Mucosa of descending colon (tissue), 3 donors: ENCODE measurements at places on chromosomes 1 and 21. TPM values are rescaled to one million over a fixed set of nuclear protein-coding genes. Genes with fewer than 3 reads are reported as not detected.
A peak's percentile ranks its signal among the peaks of the same experiment; 100 is the strongest.

DNA sequence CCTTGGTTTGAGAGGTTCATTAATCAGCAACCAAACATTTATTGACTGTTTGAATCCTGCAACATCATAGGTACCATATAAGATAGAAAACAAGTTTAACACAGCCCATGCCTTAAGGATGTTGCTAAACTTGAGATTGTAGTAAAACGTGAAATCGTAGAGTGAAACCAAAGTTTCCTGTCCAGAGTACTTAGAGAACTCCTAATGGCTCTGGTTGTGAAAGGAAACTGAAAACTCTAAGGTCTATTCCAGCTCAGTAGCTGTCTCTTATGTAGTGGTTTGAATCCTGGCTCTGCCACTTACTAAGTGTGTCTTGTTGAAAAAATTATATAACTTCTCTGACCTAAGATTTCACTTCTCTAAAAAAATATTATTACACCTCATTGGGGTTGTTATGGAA lies 310.9 kb downstream of the NTNG1 start:
- no peak for DNase-seq

The UTS2 gene
- not detected for total RNA-seq

DNA sequence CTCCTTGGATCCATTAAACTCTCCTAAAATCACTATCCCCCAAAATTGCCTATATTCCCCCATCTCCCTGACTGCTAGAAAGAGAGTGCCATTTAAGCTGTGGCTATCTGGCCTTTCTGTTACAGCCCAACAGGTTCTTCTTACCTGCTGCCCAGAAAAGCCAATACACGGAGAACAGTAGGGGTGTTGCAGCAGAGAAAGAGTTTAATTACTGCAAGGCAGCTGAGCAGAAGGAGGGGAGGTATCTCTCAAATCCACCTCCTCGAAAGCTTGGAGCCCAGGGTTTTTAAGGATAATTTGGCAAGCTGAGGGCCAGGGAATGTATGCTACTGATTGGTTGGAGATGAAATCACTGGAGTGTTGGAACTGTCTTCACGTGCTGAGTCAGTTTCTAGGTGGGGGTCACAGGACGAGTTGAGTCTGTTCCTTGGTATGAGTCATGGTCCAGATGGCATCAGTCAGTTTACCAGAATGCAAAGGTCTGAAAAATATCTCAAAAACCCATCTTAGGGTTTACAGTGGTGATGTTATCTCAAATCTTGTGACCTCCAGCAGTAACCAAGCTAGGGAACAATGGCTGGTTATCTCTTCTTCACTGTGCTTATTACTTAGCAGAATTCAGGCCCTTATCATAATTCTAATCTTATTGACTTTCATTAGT lies 89.8 kb downstream of the SMYD3 start:
- no peak for DNase-seq

DNA sequence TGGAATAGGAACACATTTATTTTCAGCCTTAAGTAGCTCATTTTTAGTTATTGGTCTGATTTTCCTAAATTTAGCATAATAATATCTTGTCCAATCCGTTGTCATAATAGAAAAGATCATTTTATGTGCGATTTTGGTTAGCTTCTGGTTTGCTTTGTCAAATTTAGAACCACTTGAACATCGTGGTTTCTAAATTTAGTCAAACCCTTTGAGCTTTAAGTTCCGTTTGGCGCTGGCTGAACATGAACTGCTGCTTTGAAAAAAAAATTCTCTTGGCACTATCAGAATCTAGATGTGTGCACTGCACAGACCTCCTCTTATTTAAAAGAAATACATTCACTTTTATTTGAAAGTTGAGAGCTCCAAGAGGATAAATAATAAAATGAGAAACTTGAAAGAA lies 370.6 kb downstream of the PTPRC start:
- no peak for DNase-seq

DNA sequence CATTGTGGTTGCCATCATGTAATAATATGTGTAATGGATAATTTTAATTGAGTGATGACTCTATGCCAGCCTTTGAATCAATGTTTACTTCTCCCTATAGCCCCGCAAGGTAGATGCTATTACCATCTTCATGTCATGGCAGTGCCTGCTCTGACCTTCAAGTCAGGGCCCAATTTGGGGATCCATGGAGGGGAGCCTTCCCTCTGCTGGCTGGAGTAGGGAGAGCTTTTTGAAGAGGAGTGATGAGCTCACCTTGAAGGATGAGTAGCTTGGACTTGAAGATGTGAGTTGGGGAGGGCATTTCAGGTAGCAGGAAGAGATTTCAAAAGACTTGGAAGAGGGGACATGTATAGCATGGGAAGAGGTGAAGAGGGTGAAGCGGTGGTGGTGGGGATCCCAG lies 189.2 kb downstream of the FOXD2 start:
- no peak for DNase-seq

The SMIM11 gene
- 12.1 TPM for total RNA-seq

The RPL22 gene
- 350 TPM for total RNA-seq

The OR10J1 gene
- not detected for total RNA-seq

The CFAP74 gene
- total RNA-seq = not detected

The PPFIA4 gene
- total RNA-seq = 0.60 TPM

- DNase-seq = peak; percentile 79
Observed at GRCh38 chr21:37829447-37829846, 86.8 kb downstream of the KCNJ6 start.

GRCh38 chr21:42609811-42610210 lies 43.6 kb upstream of the PDE9A start:
- no peak for DNase-seq

DNA sequence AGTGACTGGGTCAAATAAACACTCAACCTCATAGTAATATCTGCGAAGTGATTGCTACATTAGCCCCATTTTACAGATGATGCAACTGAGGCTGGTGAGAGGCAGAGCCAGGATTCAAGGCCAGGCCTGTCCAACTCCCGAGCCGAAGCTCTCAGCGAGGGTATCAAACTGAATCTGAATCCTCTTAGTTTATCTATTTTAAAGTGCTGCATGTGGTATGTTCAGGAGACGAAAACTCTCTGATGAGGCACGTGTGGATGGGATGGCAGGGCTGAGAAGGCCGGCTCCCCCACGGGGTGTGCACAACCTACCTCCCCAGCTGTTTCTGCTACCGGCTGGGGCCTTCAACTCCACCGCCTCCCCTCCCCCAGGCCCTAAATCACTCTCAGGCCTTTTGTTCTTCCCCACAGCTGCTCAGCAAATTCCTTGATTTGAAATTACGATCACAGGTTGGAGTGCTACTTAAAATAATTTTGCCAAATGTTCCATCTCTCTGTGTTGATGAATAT lies 171.8 kb downstream of the TOMM20 start:
- DNase-seq = no peak

The CNR2 gene
- 0.06 TPM for total RNA-seq

DNA sequence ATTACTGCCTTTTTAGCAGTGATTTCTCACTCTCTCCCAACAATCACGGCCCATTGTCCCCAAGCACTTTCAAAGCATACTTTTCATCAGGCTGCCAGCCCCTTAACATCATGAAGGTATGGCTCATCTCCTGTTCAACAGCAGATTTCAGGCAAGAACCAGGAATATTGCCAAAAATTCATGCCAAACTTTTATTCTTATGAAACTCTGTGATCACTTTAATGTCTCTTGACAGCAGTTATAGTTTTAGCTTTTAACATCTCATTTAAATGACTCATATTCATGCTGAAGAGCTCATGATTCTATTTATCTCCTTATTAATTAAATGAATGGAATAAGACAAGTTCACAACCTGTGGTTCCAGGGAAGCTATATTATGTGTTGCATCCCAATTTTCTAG lies 235.1 kb downstream of the GRIK1 start:
- no peak for DNase-seq

GRCh38 chr1:84675106-84675505 lies 15.2 kb downstream of the SSX2IP start:
- DNase-seq = no peak

DNA sequence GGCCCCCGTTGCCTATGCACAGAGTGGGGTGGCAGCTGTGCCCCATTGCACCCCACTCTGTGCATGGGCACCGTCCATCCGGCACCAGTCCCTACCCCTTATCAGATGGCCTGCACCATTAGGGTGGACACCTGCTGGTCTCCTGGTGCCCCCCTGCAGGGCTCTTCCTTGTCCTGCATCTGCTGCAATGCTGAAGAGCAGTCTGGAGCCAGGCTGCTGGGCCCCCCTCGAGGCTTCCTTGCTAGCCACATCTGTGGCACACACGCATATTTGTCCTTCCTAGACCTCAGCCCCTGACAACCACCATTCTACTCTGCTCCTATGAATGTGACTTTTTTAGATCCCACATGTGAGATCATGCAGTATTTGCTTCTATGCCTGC lies 56.4 kb downstream of the COL18A1 start:
- no peak for DNase-seq

- DNase-seq = no peak
Observed at GRCh38 chr1:45752441-45753052, 2.1 kb upstream of the IPP start.

GRCh38 chr1:229287267-229287666 lies 16.4 kb downstream of the RAB4A start:
- no peak for DNase-seq

The C1QA gene
- total RNA-seq = 167 TPM
